ENCODE measurements at places on chromosomes 6 and 20.

DNA sequence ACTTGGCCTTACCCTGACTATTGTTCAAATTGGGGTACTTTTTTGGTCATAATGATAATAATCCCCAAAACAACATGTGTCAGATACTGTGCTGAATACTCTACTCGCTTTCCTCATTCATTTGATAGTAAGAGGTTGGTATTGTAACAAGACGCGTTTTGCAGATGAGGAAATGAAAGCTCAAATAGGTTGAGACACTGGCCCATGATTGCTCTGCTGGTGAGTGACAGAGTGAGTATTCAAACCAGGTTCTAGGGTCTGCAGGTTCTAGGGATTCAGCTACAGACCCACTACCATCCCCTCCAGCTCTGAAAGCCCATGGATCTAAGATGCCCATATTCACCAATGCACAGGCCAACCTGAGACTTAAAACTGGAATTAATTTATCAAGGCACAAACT is 1.3 kb upstream of the ENPP4 start:
- no peak for DNase-seq

- DNase-seq = no peak
Observed at GRCh38 chr6:3001773-3002293, 2.1 kb downstream of the NQO2 start.

- DNase-seq = no peak
Observed at GRCh38 chr20:24560571-24561491, 91.4 kb downstream of the SYNDIG1 start.

DNA sequence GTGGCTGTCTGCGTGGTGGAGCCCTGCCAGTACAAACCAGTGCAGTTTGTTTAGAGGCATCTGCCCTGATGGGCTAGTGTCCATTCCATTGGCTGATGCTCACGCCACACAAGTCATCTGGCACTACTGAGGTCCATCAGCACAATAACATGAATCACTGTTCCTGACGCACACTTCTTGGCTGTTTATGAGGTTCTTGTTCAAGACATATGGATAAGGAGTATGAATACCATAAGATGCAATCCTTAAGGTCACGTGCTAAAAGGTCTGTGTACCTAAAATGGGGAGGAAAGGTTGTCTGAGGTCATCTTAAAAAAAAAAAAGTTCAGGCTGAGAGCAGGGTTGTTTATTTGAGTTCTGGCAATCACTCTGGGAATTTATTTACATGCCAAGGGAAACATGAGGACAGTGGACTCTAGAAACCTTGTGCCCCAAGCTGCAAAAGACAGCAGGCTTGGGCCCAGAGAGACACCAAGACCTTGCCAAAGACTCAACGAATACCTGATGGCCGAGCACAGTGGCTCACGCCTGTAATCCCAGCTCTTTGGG is 54.1 kb upstream of the SHLD1 start:
- no peak for DNase-seq

DNA sequence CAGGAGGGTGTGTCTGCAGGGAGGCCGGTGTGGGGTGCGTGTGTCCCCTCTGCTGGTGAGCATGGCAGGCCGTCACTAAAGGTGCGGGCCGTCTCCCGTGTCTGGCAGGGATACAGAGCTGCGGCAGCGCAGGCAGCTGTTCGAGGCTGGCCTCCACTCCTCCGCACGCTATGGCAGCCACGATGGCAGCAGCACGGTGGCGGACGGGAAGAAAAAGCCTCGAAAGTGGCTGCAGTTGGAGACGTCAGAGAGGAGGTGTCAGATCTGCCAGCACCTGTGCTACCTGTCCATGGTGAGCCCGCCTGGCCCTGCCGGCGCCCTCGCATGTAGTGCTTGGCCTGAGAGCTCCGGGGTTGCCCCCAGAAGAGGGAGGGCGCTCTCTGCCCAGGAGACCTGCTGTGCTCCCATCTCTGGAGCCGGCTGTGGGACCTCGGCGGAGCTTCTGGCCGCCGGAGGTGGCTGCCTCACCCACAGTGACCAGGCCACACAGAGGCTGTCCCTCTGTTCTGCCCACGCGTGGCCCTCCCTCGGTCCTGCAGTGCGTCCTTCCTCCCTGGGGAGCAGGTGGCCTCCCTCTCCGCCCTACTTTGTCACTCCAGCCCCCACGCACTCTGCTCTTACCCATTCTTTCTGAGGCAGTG is 149.6 kb downstream of the DTNBP1 start:
- no peak for DNase-seq

DNA sequence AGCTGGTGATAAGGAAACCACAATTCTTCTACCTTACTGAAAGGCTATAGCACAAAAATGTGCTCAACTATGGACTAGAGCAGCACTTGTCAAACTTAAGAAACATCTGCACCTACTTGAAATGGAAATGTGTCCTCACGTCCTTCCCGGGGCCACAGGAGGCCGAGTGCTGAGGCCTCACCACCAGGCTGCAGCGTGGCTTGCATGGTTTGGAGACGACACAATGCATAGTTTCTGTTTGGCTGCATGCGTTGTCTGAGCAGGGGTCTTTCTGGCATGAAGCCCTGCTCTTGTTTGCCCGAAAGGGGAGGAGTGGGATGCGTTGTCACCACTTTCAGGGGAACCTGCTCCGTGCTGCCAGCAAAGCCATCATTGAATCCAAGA is 228.8 kb downstream of the TTLL2 start:
- no peak for DNase-seq

- DNase-seq = no peak
Observed at GRCh38 chr6:7129784-7130569, 22.2 kb downstream of the RREB1 start.

GRCh38 chr6:10626154-10626741 is 68.2 kb downstream of the C6orf52 start:
- DNase-seq = no peak

GRCh38 chr6:56752009-56752408 is 109.3 kb upstream of the DST start:
- no peak for DNase-seq

GRCh38 chr20:53402233-53403005 is 191.2 kb downstream of the ZNF217 start:
- no peak for DNase-seq

DNA sequence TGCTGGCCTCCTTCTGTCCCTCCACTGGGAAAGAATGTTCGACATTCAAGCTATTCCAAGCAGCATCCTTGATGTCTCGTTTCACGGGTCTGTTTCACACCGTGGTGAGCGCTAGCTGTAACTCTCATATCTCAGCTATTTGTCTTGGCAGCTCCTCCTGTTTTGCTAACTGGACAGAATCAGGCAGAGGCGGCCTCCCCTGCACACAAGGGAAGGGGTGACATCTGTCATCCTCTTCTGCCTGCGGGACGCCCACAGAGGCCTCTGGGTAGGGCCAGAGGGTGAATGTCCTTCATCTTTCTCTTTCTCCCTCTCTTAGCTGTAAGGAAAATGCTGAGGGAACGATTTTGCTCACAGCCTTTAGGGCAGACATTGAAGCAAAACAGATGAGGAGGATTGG is 232.8 kb upstream of the GMDS start:
- DNase-seq = no peak

DNA sequence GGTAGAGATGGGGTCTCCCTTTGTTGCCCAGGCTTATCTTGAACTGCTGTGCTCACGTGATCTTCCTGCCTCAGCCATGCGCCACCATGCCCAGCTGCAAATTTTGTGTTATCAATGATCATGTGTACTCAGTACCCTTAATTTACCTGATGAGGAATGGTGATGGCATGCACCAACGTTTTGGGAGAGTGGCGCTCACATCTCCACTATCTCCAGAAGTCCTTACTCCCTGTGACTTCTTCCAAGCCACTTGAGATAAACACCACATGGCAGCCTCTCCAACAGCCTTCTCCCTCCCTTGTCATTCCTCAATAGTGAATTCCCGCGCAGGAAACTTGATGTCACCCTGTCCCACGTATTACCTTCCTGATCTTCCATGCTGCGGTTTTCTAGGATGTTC is 58.1 kb downstream of the PSMG4 start:
- no peak for DNase-seq

Data from D721Med (cell line).